ENCODE measurements at places on chromosomes 12 and 14. TPM values are rescaled to one million over a fixed set of nuclear protein-coding genes. Genes with fewer than 3 reads are reported as not detected.

- no peak for DNase-seq
Measured at GRCh38 chr14:90539496-90539775, 142.6 kb downstream of the CALM1 start.

GRCh38 chr12:56839915-56840325 lies 76.8 kb downstream of the HSD17B6 start:
- DNase-seq: peak; percentile 11

DNA sequence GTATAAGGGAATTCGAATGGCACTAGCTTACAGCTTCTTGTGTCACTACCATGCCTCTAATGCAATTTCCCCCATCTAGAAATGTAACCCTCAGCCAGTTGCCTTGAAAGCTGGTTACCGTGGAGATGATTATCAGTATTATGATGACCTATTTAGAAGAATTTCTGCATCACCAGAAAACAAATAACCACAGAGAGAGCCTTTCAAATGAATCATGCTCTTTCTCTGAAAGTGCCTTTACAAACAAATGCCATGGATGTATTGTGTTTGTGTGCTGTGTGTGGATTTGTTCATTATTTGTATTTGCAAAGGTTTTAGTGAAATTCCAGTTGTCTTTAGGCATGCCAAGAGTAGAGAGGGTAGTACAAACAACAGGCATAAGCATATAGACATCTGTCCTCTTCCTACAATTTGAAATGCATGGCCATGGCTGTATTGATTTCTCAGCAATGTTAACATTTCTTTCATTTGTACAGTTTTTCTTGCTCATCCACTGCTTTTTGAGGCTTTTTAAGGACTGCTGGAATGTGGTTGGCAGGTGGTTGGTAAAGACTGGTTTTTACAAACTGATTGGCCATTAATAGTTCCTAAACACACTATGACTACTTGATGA lies 266.5 kb downstream of the PAWR start:
- DNase-seq: no peak

DNA sequence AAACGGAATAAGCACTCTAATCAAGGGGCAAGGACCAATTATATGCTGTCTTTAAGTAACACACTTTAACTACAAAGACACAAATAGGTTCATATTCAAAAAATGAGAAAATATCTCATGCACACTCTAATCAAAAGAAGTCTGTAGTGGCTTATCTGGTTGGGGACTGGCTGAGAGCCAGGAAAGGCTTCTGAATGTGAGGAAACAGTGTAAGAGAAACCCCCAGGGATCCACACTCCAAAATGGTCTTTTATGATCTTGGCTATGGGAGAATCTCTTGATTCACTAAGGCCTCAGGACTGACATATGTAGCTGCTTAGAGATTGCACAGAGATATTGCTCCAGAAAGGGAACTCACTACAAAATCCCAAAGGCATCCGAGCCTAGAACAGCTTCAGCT lies 10.3 kb downstream of the CTSG start:
- no peak for DNase-seq

- no peak for DNase-seq
Measured at GRCh38 chr12:65308601-65309071, 30.2 kb downstream of the MSRB3 start.

- no peak for DNase-seq
Measured at GRCh38 chr14:76465664-76466063, 89.7 kb downstream of the ESRRB start.

DNA sequence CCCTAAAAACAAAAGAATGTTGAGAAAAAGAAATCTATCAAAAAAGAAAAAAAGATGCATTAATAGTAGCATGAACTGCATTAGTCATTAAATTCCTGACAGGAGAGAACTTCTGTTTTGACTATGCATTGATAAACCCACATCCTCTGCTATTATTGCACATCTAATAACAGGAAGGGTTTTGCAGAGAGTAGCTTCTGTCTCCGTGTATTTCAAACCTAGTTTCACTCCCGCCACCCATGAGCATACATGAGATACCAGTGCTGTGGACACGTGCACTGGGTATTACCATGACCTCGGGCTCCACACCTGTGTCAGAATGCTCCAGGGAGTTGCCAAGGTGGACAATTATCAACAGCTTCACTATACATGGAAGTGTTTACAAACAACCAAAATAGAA lies 449.1 kb upstream of the SOX5 start:
- peak; percentile 4 for DNase-seq

DNA sequence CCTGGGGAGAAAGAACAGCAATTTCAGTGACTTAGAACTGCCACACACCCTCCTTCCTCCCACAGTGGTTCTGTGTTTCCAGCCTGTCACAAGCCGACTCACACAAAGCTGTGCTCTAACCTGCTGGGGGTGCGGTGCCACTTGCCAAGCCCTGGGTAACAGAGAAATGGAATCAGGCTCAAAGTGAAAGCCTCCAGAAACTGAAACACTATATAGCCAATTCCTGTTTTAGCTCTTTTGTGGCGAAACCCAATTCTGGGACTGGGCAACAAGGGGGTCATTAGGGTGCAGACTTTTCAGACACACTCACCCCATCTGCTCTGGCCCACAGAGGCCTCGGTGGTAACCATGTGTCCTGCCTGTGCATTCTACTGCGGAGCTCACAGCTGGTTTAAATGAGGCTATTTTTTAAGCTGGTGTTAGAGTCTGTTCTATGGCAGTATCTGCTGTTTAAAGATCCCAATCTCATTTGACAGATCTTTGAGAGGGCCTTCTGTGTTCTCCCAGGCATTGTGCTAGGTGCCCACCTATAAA lies 15.2 kb upstream of the ACTR6 start:
- no peak for DNase-seq

GRCh38 chr12:38889297-38889815 lies 16.0 kb downstream of the CPNE8 start:
- DNase-seq: no peak

DNA sequence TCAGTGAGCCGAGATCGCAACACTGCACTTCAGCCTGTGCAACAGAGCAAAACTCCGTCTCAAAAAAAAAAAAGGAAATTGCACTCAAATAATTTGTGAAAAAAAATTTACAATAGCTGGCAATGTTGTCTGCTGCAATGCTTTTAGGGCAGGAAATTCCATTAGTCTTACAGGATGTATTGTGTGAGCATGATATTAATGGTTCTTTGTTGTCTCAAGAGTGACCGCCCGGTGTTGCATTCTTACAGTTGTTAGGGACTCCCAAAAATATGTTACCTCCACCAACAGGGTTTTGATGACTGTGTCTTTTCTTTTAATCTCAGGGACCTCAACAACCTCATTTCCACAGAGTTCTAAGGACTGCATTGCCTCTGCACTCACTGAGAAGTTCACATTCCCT lies 44.8 kb downstream of the PZP start:
- no peak for DNase-seq

DNA sequence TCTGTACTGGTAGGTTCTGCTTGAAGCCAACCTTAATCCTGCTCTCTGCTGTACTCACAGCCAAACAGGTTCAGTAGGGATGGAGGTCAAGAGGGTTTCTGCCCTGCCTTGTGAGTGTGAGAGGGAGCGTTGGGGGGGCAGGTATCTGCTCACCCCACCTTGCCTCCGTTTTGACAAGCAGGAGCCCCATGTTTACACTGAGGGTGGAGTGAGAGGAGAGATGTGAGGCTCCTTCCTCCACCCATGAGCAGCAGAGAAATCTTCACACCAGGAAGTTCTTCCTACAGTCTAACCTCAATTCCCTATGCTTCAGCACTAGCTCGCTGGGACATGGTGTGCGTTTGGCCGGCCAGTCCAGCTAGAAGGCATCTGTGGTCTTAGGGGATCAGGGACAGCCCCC lies 4.2 kb downstream of the KRT80 start:
- no peak for DNase-seq

DNA sequence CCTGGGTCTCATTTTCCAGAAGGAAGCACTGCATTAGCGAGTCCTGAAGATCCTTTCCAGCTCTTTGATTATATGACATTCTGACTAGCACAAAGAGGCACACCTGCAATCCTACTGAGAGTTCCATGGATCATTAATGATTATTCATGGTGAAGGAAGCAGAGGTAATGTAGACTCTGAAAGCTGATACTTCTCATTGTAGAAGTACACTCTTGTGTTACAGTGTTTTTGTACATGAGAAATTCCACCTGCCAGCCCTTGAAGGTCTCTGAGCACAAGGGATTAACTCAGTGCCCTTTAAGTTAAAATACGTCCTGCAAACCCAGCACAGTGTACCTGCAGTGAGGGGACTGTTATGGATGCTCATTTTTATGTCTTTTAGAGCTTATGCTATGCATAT lies 558.8 kb upstream of the FBXO33 start:
- DNase-seq: no peak

DNA sequence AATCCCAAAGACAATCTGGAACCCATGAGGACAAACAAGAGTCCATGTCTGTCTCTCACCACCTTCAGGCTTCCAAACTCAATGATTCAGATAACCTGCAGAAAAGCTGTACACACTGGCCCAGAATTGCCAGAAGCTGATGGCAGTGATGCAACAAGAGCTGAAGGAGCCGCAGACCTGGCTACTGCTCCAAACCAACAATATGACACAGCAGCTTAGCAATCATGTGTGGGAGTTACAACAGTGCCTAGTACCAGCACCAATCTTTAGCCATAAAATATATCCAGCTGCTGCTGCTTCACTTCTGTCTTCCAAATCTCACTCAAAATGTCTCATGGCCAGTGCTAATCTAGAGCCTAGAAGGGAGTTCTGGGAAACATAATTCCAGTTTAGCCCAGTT lies 22.0 kb downstream of the RPS6KA5 start:
- DNase-seq: no peak

DNA sequence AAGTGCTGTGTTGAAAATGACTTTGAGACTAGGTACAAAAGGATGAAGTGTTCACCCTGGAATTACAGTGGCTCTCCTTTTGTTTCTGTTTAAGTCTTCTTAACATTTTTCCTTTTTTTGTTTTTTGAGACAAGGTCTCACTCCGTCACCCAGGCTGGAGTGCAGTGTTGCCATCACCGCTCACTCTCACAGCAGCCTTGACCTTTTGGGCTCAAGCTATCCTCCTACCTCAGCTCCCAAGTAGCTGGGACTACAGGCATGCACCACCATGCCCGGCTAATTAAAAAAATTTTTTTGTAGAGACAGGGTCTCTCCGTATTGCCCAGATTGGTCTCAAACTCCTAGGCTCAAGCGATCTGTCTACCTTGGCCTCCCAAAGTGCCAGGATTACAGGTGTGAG lies 20.1 kb downstream of the ERC1 start:
- DNase-seq: no peak

DNA sequence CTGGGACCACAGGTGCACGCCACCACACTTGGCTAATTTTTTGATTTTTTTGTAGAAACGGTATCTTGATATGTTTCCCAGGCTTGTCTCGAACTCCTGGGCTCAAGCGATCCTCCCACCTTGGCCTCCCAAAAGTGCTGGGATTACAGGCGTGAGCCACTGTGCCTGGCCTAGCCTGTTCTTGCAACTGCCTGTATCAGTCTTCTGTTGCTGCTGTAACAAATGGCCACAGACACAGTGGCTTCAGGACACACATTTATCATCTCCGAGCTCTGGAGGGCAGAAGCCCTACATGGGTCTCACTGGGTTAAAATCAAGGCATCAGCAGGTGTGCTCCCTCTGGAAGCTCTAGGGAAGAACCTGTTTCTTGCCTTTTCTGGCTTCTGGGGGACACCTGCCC lies 79.9 kb upstream of the NCOR2 start:
- no peak for DNase-seq

DNA sequence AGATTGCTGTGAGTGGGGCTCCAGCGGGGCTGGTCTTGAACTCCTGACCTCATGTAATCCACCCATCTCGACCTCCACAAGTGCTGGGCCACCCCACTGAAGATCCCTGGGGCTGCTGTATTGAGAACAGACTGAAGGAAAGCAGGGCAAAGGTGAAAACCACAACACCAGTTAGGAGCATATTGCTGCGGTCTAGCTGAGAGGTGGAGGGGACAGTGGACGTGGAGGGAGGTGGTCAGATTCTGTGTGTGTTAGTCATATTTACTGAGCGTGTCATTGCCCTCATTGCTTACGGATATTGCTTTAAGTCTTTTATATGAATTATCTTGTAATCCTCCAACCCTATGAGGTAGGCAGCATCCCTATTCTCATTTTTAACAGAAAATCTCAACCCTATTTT lies 69.0 kb upstream of the OVCH1 start:
- no peak for DNase-seq

DNA sequence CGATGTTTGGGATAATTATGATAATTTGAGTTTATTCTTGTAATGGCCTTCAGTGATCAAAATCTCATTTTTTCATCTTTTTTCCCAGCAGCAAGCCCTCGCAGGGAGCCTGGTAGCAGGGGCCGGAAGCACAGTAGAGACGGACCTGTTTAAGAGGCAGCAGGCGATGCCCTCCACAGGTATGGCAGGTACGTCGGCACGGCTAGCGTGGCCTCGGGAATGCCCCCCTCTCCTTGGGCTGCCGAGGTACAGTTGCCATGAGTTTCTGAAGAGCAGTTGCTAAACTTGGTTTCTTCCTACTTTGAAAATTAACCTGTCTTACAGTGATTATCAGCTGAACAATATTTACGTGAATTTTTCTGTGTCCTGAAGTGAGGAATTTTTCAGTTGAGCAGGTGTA lies 29.9 kb downstream of the EP400 start:
- DNase-seq: no peak

DNA sequence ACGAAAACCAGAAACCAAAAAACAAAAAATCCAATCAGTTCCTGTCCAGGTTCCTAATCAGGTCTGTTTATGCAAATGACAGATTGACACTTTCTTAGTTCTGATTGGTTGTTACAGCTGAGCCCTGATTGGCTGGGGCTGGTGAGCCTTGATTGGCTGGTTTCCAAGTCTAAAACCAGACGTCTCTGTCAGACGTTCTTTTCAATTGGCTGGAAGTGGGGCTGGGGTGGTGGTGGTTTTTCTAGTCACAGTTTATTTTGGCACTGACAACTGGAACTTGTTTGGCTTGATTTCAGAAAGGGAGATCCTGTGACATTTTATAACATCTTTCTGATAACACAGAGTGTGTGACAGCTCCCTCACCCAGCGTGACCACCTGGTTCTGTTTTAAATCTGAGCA lies 36.1 kb upstream of the PRICKLE1 start:
- no peak for DNase-seq

DNA sequence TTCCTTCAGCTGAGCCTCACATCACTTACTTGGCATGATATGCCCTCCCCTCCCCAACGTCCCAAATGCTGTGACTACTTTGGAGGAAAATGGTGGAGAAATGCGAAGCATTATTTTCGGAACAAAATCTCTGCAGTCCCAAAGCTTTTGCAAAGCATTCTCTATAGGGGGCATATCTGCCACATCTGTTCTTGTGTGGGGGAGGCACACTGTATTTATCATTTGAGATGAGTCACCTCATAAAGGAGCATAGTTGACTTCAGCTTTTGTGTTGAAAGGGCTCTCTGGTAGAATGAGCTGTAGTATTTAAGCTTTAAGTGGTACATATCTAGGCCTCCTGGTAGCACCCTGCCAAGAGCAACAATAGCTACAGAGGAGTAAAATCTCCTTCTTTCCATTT lies 447.5 kb downstream of the ADAMTS20 start:
- DNase-seq: no peak

The NELL2 gene
- polyA plus RNA-seq: 15.1 TPM

The MGP gene
- 0.51 TPM for polyA plus RNA-seq

The SRGAP1 gene
- not detected for polyA plus RNA-seq

The MYBPC1 gene
- polyA plus RNA-seq: not detected

The CCDC177 gene
- polyA plus RNA-seq: not detected

The TAS2R10 gene
- polyA plus RNA-seq: not detected

The CATSPERB gene
- polyA plus RNA-seq: 1.9 TPM

The DCN gene
- polyA plus RNA-seq: not detected

Measured in immature natural killer cell (primary cell).